ENCODE measurements at places on chromosomes 7 and 10.

DNA sequence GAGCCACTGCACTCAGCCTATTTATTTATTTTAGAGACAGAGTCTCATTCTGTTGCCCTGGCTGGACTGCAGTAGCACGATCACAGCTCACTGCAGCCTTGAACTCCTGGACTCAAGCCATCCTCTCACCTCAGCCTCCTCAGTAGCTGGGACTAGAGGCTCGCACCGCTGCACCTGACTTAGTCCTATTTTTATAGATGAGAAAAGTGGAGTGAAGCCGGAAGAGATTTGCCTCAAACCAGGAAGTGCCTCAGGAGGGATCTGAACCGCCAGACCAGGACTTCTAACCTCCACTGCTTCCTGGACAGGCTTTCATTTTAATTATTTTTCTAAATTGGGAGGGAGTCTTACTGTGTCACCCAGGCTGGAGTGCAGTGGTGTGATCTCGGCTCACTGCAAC is 17.5 kb upstream of the CLIP2 start:
- no peak for DNase-seq

DNA sequence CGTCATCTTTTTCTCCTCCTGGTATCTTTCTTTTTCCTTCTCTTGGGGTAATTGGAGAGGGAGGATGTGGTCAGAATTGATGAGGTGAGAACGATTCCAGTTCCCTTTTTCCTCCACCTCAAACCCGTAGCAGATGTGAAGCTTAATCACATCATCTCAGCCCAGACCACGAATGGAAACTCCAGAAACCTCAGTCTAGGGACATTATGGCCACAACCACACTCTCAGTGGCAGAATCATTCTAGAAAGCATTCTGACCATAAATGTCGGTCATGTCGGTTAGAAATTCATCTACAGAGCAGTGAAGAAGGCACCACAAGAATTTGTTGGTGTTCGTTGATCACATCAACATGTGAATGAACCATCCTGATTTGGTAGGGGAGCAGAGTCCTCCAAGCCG is 78.7 kb downstream of the GATA3 start:
- no peak for DNase-seq

DNA sequence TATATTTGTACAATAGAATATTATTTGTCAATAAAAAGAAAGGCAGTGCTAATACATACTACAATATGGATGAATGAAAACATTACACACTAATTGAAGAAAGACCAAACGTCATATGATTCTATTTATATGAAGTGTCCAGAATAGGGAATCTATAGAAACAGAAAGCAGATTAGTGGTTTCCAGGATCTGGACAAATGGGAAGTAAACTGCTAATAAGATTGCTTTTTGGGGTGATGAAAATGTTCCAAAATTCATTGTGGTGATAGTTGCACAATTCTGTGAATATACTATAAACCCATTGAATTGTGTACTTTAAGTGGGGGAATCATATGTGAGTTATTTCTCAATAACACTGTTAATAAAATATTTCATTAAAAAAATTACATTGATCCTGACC is 78.2 kb upstream of the IFRD1 start:
- DNase-seq = no peak

- DNase-seq = no peak
These were observed 316.7 kb downstream of the PTPRN2 start for GRCh38 chr7:158270856-158271413.

- no peak for DNase-seq
These were observed 262.0 kb upstream of the ZWINT start for GRCh38 chr10:56623064-56623463.

GRCh38 chr7:32042900-32043299 is 27.3 kb downstream of the PDE1C start:
- no peak for DNase-seq

GRCh38 chr10:114458955-114459354 is 54.7 kb upstream of the AFAP1L2 start:
- no peak for DNase-seq

DNA sequence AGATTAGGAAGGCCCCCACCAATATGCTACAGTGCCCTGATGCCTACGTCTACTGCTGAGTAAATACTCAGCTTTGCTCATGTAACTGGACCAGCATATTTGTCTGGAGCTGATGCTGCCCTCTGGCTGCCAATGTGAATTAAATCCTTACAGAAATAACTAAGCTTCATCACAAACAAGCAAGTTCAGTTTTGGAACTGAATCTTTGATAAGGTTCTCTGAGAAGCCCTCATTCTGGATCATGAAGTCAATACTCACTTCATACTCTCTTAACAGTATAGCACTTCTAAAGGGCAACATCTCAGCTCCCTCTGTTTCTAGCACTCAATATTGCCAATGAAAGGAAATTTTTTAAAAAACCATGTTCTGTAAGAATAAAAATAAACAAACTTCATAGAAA is 246.7 kb downstream of the ETV1 start:
- no peak for DNase-seq

DNA sequence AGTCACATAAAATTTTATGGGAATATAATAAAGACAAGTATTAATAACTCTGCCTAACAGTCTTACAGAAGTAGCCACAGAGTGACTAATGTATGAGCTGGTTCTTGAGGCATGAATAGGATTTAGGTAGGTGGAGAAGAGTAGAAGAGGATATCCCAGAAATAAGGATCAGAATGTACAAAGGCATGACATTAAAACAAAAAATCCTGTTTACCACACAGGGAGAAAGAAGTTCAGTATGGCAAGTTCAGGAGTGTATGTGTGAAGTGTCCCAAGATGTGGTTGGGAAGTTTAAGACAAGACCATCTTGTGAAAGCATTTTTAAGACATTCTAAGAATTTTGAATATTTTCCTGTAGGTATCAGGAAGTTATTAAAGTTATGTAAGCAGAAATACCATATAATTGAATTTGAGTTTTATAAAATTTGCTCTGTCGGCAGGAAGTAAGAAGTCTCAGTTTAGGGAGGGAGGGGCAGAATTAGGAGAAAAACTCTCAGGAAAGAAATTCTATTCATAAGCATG is 64.7 kb upstream of the CAV2 start:
- DNase-seq = no peak

DNA sequence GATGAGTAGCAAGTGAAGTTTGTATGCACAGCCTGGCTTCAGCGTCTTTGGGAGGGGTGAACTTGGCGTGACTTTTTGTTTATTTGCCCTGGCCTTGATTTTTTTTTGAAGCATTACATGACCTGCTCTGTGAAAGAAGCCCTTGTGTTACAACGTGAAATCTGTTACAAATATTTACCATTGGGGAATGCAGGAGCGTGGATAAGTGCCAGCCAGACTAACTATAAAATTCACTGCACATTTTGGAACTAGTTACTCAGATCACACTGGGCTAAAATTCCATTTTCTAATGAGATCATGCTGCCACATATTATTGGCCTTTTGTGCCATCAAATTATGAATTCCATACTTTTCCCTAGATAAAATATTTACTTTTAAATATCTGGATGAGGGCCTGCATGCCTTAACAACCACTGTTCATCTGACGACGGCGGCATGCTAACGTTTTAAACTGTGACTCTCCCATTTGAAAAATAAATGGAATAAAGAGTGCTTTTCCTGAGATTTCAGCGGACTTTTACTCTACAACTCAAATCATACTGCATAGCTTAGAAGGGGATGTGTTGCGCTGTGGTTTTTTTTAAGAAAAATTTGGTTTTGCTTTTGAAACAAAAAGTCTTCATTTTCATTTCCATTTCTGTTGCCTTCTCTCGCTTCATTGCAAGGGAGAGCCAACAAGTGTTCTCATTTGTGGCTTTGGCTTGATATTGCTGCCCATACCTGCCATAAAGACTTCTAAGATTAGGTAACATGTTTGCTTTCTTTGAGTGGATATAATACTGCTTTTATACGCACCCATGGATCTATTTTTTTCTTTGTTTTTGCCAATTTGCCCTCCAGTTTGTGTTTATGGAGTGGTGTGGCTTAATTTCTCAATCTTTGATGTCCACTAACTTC is 352.2 kb downstream of the TFEC start:
- no peak for DNase-seq

DNA sequence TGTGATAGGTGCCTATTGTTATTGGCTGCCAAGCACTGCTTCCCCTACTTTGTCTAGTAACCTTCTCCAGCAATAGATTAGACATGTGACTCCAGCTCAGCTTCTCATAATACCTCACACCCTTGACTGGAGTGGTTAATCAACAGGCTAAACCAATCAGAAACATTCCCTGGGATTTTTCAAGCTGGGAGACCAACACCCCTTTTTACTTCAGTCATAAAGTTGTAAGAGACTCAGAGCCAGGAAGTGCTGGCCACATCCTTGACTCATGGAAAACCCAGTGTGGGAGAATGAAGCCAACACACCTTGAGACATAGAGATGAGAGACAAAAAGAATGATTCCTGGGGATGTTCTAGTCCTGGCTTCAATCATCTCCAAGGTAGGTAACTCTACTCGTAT is 62.6 kb upstream of the HECTD2 start:
- no peak for DNase-seq

DNA sequence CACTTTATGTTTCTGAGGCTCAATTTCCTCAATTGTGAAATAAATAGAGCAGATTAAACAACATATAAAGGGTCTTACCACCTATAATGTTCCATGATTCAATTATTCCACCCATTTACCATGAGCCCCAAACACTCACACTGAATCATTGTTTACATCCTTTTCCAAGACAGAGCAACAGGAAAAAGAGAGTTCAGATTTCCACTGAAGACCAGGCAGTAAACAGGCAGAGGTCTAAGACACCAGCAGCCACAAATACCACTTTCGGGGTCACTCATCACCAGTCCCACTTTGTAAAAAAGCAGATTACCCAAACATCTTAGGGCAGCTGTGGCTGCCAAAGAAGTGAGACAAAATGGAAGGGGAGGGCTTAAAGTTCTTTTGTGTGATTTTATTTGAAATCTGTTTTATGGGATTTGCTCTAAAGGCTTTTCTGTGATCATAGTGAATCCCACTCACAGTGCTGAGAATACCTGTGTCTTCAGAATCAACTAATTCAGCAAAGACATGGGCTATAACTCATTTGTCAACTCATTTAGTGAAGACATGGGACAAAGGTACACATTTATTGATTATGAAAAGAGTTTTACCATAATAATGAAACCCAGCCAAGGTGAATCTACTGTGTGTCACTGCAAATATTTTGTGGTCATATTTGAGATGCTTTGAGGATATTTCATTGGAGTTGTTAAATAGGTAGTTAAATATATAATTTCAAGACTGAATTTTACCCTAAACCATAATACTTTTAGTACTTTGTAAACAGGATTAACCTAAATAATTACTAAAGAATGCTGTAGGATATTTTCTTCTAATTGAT is 24.8 kb upstream of the DLD start:
- no peak for DNase-seq

DNA sequence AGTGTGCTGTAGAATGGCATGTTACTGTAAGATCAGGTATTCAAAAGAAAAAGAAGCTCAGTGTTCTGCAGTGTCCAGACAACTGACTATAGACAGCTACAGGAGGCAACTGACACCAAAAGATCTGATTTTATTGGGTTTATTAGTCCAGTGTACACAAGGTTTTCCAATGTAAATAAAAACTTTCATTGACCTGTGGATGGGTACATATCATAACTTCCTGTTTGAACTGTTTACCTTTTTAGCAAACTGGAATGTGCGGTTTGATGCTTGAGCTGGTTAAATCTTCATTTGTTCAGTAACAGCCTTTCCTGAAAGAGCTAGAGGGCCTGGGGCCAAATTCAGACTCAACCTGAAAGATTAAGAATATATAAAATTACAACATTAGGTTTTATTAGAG is 172.6 kb upstream of the SP8 start:
- DNase-seq = no peak

Data from esophagus squamous epithelium (tissue), 5 donors.